ENCODE measurements at places on chromosomes 4 and X. TPM values are rescaled to one million over a fixed set of nuclear protein-coding genes. Genes with fewer than 3 reads are reported as not detected.

- no peak for DNase-seq
Observed at GRCh38 chrX:22376369-22376768, 103.7 kb downstream of the CBLL2 start.

GRCh38 chr4:176653401-176654220, 139.1 kb downstream of the VEGFC start:
- no peak for DNase-seq

- peak; percentile 30 for DNase-seq
Observed at GRCh38 chr4:102500352-102500695, 835 bp upstream of the NFKB1 start.

ASMTL gene
- 56.1 TPM for total RNA-seq

KIF4A gene
- 0.13 TPM for total RNA-seq

DNA sequence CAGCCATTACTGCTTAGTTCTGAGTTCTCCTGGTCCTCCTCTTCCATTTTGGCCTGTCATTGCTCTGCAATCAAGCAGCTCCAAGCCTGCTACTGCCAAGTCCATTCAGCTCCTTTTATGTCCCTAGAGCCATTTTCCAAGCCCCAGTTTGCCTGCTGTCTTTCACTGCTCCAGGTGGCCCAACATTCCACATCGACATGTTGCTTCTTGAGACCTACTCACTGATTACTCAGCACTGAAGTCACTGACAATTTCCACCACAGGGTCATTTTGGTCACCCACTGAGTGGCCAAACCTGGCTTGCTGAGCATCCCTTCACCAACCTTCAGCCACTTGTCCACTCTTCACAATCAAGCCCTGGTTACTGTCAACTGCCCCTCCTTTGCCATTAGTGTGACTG, 27.2 kb downstream of the LRIT3 start:
- DNase-seq = no peak

- no peak for DNase-seq
Observed at GRCh38 chrX:109911046-109911445, 91.9 kb upstream of the TMEM164 start.

DNA sequence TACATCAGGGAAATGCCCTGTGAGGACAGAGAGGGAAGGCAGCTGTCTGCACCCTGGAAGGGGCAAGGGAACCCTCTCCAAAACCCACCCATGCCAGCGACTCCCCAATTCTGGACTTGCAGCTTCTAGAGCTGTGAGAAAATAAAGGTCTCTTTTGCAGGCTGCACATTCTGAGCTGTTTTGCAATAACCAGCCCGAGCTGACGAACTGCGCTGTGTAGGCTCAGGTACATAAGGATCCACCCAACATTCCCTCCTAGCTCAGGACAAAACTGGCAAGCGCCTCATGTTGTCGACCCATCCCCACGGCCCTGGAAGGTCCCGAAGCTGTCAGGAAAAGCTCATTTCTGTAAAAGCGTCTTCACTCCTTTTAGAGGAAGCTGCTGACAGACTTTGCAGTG, 271.8 kb downstream of the CRLF2 start:
- no peak for DNase-seq
